Cardiac fibroblast (primary cell): ENCODE measurements at places on chromosomes 6 and 20.
A peak's percentile ranks its signal among the peaks of the same experiment; 100 is the strongest.

DNA sequence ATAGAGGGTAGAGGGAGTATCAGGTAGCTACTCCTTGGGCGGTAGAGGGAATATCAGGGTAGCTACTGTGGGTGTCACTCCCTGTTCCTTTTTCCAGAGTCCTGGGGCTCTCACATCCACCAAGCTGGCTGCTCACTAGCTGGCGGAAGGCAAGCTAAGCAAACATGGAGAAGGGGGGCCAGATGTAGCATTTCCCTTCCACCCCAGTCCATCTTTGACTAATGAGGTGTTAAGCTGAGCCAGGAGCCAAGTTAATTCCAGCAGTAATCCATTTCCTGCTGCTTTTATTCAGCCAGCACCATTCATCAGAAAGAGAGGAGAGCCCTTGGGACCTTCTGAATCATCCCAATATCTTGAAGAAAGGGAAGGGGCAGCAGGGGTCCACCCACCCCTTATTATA, 330.0 kb downstream of the ZFAND3 start:
- no peak for DNase-seq

GRCh38 chr20:3674447-3674846, 7.4 kb downstream of the ADAM33 start:
- no peak for DNase-seq

GRCh38 chr6:73152966-73153757, 72.1 kb downstream of the KHDC1L start:
- peak; percentile 62 for DNase-seq

- DNase-seq = peak; percentile 56
Measured at GRCh38 chr6:107132330-107132954, 17.1 kb upstream of the BEND3 start.

GRCh38 chr6:166928644-166929541, 27.5 kb downstream of the RNASET2 start:
- no peak for DNase-seq

- peak; percentile 90 for DNase-seq
Measured at GRCh38 chr6:70124882-70125545, 177.9 kb downstream of the COL9A1 start.

GRCh38 chr6:136587527-136587926, 37.3 kb upstream of the MAP7 start:
- no peak for DNase-seq

DNA sequence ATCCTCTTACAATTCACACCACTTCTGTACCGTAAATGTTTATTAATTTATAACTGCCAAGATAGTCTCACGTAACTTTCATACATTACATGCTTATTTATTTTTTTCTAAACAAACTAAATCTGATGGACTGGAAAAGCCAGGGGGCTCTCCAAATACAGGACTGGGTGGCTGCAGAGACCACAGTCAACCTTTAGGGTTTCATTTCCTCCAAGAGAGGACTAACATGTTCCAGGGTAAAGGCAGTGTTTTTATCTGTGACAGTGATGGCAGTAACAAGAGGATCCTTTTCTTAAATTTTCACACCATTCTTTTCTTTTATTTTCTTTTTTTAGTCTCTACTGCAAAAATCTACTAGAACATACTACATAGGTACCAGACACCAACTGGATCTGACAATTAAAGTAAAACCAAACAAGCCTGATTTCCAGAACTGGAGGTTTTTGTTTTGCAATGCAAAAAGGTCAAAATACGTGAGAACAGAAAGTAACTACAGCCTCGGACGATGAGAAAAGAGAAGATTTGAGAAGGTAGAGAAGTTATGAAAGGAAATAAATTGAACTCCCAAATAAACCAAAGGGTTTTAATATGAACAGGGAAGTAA, 1.2 kb downstream of the LMBRD1 start:
- peak; percentile 10 for DNase-seq

- no peak for DNase-seq
Measured at GRCh38 chr20:59451641-59452040, 151.2 kb downstream of the EDN3 start.

DNA sequence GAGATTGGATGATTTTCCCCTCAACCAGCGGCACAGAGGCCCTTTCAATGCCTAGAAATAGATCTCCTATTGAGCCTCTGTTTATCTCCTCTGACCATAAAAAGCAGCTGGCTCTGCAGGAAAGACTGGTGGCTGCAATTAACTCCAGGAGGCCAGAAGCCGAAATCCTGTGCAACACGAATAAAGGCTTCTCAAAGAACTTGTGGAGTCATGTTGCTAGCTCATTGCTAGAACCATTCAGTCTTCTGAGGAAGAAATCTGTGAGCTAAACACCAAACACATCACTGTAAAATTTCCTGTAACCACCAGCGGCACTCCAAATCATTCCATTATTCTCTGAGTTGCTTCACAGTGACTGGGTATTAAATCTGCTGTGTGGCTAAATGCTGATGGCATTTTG, 49.1 kb upstream of the TPD52L1 start:
- DNase-seq = peak; percentile 46

DNA sequence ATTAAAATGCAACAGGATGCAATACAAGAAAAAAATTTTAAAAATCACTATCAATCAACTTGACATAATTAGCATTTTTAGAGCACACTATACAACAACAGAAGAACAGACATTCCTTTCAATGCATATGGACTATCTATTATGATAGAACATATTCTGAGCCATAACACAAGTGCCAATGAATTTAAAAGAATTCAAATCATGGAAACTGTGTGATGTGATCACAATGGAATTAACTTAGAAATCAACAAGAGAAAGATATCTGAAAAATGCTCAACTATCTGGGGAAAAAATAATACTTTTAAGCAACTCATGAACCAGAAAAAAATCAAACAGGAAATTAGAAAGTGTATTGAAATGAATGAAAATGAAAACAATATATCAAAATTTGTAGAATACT, 106.3 kb downstream of the ADTRP start:
- peak; percentile 24 for DNase-seq

DNA sequence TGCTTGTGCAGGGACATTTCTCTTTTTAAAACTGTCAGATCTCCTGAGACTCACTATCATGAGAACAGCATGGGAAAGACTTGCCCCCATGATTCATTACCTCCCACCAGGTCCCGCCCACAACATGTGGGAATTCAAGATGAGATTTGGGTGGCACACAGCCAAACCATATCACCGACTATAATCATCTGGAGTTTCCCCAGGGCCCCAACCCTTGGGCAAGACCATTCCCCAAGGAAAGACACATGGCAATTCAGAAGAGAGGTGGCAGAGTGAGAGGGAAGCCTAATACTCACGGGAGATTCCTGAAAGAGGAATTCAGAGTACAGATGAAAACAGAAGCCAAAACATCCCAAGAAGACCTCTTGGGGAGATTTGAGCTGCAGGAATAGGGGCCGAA, 291.0 kb upstream of the PLCB4 start:
- peak; percentile 55 for DNase-seq

GRCh38 chr6:117559299-117559698, 43.0 kb downstream of the GOPC start:
- DNase-seq = no peak

- no peak for DNase-seq
Measured at GRCh38 chr6:105384004-105384403, 18.9 kb downstream of the PREP start.

- DNase-seq = no peak
Measured at GRCh38 chr6:166839569-166839968, 116.8 kb downstream of the RNASET2 start.

DNA sequence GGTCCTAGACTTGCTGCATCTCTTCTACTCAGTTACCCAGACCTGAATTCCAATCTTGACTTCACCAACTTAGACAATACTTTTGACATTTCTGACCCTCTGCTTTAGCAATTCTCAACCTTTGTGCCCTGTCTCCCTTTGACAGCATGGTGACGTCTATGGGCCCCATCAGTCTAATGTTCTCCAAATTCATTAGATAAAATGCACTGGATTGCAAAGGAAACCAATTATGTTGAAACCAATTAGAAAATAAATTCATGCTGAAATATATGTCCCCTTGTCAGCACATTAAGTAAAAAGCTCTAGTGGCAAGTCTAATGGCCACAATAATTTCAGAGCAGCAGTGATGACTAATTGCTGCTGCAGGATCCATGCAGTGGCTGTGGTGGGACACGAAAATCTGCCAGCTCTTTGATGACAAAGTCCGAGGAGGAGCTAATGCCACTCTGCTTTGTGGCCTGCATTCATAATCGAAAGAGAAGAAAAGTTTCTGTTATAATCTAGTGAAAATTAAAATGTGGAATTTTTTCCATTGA, 64.0 kb downstream of the BFSP1 start:
- no peak for DNase-seq

- peak; percentile 25 for DNase-seq
Measured at GRCh38 chr6:134201716-134202115, 116.2 kb downstream of the SGK1 start.

- DNase-seq = no peak
Measured at GRCh38 chr6:36526066-36526465, 21.2 kb downstream of the STK38 start.

GRCh38 chr20:44961870-44962267, 1.7 kb upstream of the TOMM34 start:
- no peak for DNase-seq

GRCh38 chr20:37759761-37760209, 66.0 kb downstream of the CTNNBL1 start:
- no peak for DNase-seq

DNA sequence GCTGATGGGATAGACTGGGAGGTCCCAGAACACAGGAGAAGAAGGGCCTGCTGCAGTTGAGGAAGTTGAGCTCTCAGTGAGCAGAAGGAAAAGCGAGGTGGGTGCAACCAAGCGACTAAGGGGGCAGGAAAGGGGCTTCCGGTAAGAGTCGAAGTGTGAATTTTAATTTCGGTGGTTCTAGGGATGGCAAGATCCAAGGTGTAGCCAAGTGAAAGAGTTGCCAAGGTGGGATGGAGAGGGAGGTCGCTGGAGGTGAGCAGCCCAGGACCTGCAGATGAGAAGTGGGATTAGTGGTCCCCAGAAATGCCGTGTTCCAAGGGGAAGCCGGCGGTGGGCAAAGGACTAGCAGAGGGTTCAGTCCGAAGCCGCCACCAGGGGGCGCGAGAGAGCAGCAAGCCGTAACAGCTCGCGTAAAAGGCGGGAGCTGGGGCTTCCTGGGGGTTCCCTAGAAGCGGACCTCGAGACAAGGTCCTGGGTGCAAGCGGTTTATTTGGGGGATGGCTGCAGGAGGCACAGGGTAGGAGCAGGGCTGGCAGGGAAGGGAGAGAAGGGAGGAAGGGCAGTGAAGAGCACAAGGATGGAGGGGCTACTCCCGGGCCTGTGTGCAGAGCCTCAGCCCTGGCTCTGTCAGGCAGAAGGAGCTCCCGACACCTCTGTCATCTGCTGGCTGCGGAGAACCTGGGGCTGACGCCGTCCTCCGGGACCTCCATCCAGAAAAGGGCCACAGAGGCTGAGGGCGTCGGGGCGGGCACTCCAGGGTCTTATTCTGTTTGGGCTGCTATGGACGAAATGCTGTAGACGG, 103.6 kb downstream of the PAX1 start:
- DNase-seq = peak; percentile 1

- no peak for DNase-seq
Measured at GRCh38 chr6:22099231-22099630, 197.6 kb downstream of the PRL start.

DNA sequence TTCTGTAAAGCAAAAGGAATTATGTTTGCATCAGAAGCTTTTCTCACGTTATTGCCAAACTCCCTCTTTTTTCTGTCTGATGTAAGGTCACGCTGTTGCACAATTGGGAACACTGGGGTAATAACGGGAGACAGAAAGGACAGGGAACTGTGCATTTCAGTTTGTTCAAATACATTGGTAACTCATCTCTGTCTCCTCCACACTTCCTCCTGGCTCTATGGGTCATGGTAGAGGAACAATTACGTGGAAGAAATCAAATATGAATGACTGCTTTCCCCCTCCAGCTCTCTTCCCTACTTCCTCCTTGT, 132.2 kb upstream of the TNFAIP3 start:
- peak; percentile 74 for DNase-seq

DNA sequence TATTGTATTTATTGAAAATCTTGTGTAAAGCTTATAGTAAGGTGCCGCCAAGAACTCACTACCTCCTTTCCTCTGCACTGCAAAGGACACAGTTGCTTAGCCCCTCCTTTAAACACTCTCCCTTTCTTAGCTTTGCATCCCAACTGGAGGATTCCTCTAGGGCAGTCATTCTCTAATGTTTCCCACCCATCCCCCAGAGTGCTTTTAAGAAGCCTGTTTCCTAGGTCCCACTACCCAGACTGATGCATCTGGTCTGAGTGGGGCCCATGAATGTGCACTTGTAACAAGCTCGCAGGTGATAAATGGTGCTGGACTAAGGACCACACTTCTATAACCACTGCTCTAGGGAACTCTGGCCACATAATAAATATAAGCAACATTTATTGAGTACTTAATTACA, 55.2 kb downstream of the B4GALT5 start:
- no peak for DNase-seq

DNA sequence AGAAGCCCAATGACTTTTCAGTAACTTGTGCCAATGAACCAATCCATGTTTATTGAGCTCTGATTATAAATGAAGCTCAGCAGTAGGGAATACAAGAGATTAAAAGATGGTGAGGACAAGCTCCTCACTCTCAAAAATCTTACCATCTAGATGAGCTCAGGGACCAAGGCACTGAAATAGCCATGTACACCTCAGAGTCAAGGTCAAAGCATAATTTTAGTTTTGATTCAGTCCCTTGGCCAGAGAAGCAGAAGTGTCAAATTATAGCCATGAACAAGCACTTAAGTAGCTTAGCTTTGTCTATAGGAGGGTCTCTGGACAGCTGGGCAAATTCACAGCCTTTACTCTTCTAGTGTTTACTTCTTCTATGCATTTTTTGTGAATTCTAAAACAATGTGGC, 131.0 kb upstream of the DTNBP1 start:
- DNase-seq = no peak

- DNase-seq = no peak
Measured at GRCh38 chr20:17964632-17965031, 4.0 kb downstream of the SNX5 start.

GRCh38 chr6:75478929-75479328, 14.7 kb downstream of the FILIP1 start:
- no peak for DNase-seq

DNA sequence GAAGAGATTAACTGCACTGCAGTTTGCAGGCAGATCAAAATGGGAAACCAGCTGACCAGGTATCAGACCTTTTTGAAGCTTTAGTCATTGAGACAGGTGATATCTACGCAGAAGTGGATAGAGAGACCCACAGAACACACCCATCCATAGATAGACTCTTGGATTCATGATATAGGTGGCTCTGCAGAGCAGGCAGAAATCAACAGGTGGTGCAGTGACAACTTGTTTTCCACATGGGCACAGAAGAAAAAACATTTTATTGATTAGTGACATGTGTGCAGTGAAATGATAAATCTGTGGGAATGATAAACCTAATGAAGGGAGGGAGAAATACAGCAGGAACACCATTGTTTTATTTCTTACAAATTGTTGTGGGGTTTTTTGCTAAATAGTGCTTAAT, 45.2 kb downstream of the NUDT3 start:
- no peak for DNase-seq

- DNase-seq = no peak
Measured at GRCh38 chr6:97669191-97670031, 386.4 kb upstream of the MMS22L start.

DNA sequence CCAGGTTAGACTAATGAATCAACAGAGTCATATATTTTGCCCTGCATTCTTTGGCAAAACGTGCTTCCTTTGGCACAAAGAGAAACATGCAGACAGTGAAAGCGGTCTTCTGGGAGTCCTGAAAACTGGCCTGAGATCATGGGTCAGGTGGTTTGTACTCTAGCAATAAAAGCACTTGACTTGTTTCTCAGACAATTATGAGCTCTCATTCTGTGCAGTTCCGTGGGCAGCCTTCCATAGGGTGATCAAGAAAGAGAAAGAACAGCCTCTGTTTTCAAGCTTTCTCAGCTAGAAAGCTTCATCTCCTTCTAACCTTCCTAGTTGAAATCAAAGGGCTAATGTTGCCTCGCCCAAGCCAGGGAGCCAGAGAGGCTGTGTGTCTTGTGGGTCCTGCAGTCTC, 62.7 kb upstream of the ISM1 start:
- DNase-seq = no peak
